EH (cell line): ENCODE measurements at places on chromosomes 3 and 15.

DNA sequence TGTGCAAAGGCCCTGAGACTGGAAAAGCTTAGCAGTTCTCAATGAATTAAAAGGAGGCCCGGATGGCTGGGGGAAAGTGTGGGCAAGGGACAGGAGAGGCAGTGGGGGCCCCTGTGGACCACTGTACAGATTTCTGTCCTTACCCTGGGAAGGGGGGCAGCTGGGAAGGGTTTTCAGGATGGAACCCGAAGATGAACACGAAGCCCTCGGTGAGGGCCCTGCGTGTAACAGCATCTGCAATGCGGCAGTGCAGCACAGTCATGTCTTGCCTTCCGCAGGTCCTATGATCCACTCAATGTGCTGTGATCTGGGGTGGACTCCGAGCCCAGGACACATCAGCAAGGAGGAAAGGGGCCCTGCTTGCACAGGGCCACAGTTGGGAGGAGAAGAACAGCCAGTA, 7.9 kb upstream of the ATP2B2 start:
- no peak for DNase-seq

DNA sequence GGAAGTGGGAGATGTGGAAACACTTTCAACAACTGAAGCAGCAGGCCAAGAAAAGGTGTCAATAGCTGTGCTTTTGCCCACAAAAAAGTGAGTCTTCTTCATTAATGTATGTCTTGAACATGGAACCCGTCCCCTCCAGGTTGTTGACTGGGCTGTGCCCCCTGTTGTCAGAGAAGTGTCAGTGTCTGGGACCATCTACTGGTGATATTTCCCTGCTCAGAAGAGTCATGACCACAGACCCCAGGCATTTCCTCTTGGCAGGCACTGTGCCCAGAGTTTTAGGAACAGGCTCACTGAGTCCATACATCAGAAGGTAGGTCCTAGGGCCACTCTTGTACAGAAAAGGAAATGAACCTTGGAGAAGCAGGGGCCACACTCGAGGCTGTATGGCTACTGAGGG, 54.8 kb upstream of the LARS2 start:
- DNase-seq = peak; percentile 56

- DNase-seq = no peak
Observed at GRCh38 chr15:93378558-93378957, 289.5 kb upstream of the RGMA start.

- DNase-seq = no peak
Observed at GRCh38 chr15:95501865-95502264, 828.6 kb upstream of the NR2F2 start.

GRCh38 chr3:151460774-151461450, at the start of gene IGSF10:
Gene IGSF10, minus strand, starts transcription at chr3:151461061. Its CDS starts 2,352 bp downstream, at chr3:151458709.
- no peak for DNase-seq
